ENCODE measurements at places on chromosomes 12 and 14.

- no peak for DNase-seq
These were observed 114.6 kb upstream of the KRAS start for GRCh38 chr12:25365340-25365730.

- DNase-seq: no peak
These were observed 46.9 kb downstream of the CHGA start for GRCh38 chr14:92969871-92970270.

DNA sequence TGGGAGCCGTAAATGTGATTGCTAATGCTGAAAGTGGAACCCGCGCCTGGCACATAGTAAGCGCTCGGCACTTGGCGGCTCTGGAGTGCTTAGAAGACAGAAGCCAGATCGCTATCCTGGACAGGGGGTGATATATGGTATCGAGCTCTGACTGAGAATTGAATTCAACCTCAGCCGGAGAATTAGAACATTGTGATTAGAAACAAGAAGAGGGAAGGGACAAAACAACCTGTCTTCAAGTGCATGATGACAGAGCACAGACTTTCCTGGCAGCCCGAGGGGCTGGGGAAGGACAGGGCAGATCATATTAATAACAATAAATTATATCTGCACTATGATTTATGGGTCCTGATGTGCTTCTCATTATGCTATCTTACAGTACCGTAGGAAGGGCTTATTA, 66.9 kb upstream of the TBX3 start:
- no peak for DNase-seq

- DNase-seq: no peak
These were observed 378.5 kb upstream of the LMO3 start for GRCh38 chr12:16984484-16984883.

DNA sequence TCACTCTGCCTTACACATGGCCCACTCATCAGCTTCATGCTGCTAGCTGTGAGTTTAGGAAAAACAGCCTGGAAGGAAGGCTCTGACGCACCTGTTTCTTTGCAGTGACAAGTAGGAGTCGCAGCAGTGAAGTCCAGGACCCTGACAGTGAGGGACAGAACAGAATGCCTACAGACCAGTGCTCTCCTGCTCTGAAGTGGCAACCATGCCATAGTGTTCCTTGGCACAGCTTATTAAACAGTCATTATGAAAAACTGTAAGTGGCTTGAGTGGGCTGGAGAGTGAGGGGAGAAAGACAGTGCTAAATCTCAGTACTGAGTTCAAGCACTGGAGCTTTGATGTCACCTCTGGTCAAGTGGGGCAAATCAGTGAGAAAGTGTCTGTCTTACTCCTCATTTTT, 61.7 kb downstream of the MYRFL start:
- DNase-seq: no peak

DNA sequence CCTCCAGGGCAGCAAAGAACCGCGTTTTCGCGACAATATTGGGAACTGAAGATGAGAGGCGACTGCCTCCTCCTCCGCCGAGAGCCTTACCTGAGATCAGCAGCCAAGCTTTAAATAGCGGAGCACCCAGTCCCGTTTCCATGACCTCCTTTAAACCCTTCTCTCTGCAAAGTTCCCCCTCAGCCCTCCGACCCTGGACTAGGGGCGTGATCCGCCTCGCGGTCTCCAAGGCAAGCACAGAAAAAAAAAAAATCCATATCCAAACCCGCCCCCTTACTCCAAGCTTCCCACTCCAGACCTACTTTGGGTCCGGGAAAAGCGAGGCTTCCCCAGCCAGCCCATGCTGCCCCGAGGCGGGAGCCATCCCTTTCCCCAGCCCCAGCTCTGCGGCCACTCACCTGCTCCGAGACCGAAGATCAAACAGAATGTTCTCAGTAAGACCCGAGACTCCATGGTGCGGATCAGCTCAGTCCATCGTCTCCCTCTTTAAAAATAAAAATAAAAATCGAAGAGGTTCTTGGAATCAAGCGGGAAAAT, 630 bp downstream of the NELL2 start:
- no peak for DNase-seq

- DNase-seq: no peak
These were observed 20.8 kb downstream of the SLC8B1 start for GRCh38 chr12:113314121-113314529.

- no peak for DNase-seq
These were observed 17.1 kb upstream of the YBX3 start for GRCh38 chr12:10740182-10740581.

GRCh38 chr14:51473808-51474565, 177.7 kb upstream of the FRMD6 start:
- DNase-seq: no peak

GRCh38 chr14:22202313-22202712, 386.7 kb downstream of the DAD1 start:
- DNase-seq: no peak

- DNase-seq: no peak
These were observed 5.6 kb downstream of the SLC11A2 start for GRCh38 chr12:51020448-51021182.
